ENCODE measurements at places on chromosomes 6 and 20.

DNA sequence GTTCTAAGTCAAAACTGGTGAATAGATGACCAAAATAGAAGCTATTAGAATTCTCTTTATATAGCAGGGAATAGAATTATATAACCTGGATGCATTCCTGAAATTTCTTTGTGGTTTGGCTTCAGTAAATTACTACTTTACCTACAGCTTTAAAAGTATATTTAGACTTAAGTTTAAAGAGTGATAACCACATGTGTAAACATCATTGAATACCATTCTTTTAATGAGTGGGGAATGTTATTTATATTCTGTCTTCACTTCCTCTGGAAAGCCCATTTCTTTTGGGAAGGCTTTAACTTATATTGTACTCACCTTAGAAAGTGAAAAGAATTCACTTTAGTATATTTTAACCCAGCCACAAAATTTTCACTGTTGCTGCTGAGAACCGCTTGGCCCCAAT lies 39.1 kb downstream of the PLEKHG1 start:
- no peak for DNase-seq

DNA sequence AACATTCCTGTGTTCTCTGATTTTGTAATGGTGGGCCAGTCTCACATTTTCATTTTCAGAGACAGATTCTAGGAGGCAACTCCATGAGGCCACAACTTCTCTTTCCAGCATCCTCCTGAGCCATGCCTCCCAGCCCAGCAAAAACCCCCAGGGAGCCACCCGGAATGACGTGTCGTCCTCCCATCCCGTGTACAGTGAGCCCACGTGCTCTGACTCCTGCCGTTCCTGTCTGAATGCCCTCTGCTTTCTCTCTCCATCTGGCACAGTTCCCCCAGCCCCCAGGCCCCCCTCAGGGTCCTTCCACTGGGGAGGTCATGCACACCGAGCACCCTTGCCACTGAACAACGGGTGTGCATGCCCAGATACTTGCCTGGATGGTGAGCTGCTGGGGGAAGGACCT lies 38.0 kb downstream of the C20orf203 start:
- DNase-seq = no peak

- no peak for DNase-seq
These were observed 4.6 kb downstream of the TGM3 start for GRCh38 chr20:2300420-2300819.

- no peak for DNase-seq
These were observed 635.2 kb upstream of the IMPG1 start for GRCh38 chr6:76707630-76708029.

DNA sequence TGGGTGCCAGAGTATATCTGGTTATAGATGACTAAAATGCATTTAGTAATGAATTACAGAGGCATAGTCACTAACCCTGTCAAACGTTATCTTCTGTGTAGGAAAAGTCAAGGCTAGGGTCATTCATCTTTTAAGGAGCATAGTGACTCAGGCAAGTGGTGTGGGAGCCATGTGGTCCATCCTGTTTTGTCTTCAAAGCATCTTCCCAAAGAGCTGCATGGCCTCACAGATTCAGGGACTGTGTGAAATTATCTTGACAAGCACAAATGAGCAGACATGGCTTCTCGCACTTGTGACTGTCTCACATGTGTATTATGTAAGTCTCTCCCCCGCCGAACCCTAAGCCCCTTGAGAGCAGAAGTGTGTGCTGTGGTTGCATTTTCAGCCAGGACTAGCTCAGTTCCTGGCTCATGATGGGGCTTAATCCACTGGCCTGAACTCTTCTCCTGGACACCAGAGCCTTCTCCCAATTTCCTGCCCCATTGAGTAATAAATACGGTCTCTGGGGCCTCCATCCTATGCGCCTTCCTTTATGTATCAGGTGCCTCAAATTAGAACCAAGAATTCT lies 769.1 kb downstream of the QKI start:
- no peak for DNase-seq

All from GM12864 (cell line).